Neural crest cell (in vitro differentiated cells): ENCODE measurements at places on chromosomes 16 and 17. TPM values are rescaled to one million over a fixed set of nuclear protein-coding genes. Genes with fewer than 3 reads are reported as not detected.

GRCh38 chr16:20740901-20741521 lies 607 bp downstream of the THUMPD1 start:
- H3K4me3 ChIP-seq: peak overlapping the region; percentile 99
- peak overlapping the region; percentile 96 for H3K27ac ChIP-seq
- H3K27me3 ChIP-seq: no peaks in the 10 kb centered on the region
- peaks cover 19% of the 10 kb centered on the region for H3K4me1 ChIP-seq
- H3K36me3 ChIP-seq: peaks cover 5% of the 10 kb centered on the region
- peak; percentile 74 for DNase-seq

DNA sequence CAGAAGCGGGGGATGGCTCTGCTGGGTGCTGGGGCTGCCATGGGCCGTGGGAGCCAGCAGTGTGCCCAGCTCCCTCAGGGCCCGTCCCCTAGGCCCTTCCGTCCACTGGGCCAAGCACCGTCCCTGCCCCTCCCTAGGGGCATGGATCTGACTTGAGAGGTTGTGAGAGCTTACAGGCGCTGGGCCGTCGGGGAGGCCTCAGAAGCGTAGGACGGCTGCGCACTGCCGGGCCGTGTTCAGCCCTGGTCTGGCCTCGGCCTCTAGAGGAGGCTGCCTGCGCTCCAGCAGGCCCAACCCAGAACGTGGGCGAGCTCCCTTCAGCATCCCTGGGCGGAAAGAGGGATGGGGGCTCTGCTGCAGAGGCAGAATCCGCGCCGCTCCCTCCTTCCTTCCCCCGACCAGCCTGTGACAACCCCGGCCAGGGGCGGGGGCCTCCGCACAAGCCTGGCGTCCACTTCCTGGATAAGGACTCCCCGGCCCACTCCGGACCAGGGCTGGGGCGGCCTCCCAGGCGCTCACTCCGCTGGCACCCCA lies 685 bp upstream of the MPG start:
- peaks cover 51% of the 10 kb centered on the region for H3K4me1 ChIP-seq
- peaks cover 3% of the 10 kb centered on the region for H3K27me3 ChIP-seq
- peak overlapping the region; percentile 86 for H3K4me3 ChIP-seq
- no peaks in the 10 kb centered on the region for H3K36me3 ChIP-seq

GRCh38 chr17:47279062-47279801 lies 25.6 kb downstream of the ITGB3 start:
- H3K27ac ChIP-seq: peak overlapping the region; percentile 97
- H3K4me3 ChIP-seq: peak overlapping the region; percentile 2
- H3K27me3 ChIP-seq: peaks cover 3% of the 10 kb centered on the region
- peaks cover 52% of the 10 kb centered on the region for H3K4me1 ChIP-seq

DNA sequence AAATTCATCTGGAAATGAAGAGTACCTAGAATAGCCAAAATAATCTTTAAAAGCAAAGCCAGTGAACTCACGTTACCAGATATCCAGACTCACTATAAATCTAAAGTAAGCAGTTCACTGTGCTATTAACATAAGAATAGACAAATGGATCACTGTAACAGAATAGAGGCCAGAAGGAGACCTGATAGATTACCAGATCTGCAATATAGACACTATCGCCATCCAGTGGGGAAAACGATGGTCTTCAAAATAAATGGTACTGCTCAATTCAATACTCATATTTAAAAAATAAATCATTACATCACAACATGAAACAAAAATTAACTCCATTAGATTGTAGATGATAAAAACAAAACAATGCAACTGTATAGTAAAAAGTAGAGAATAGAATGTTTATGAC lies 158.6 kb upstream of the CDH8 start:
- H3K36me3 ChIP-seq: no peaks in the 10 kb centered on the region
- no peak overlapping the region for H3K4me3 ChIP-seq
- H3K27ac ChIP-seq: no peak overlapping the region
- DNase-seq: no peak
- H3K4me1 ChIP-seq: no peaks in the 10 kb centered on the region
- H3K27me3 ChIP-seq: no peaks in the 10 kb centered on the region

DNA sequence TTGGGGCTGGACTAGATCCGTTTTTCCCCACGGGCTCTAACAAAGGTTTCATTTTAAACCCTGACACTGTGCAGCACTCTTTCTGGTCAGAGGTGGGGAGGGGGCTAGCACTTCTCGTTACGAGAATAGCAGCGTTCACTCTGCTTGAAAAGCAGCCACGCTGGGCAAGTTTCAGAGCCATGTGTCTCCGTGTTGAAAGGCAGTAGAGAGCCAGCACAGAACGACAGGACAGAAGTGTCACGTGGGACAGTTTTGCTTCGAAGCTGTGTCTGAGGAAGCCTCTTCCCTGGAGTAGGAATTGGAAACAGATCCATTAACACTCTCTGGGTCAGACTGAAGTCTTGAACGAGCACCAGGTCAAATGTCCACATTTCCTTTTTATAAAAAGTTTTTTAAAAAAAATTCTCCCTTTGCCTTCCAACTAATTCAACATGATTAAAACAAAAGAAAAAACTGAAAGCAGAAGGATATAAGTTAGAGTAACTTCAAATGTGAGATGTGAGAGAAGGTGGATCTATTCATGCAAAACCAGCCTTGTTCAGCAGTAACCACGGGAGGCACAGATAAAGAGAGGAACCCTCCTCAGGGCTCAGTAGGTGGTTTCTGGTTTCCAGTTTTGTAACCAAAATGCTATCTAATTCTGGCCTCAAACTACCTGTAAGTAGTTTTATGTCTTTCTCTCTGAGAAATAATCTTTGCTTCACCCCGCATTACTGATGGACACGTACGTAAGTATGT lies 65.0 kb downstream of the SMG6 start:
- H3K4me3 ChIP-seq: no peak overlapping the region
- peaks cover 9% of the 10 kb centered on the region for H3K36me3 ChIP-seq
- H3K4me1 ChIP-seq: peaks cover 13% of the 10 kb centered on the region
- no peak for DNase-seq
- H3K27me3 ChIP-seq: no peaks in the 10 kb centered on the region

SEPTIN12 gene
- total RNA-seq: 0.65 TPM in 1 of 2 replicates, not detected in the other

KRT34 gene
- total RNA-seq: not detected in 2 replicates

PLD6 gene
- 0.23 TPM in 1 of 2 replicates, not detected in the other for total RNA-seq

- peaks cover 7% of the 10 kb centered on the region for H3K36me3 ChIP-seq
- H3K4me1 ChIP-seq: no peaks in the 10 kb centered on the region
These were observed 92.0 kb upstream of the PLCG2 start for GRCh38 chr16:81687131-81687456.

- peaks cover 6% of the 10 kb centered on the region for H3K4me1 ChIP-seq
- no peaks in the 10 kb centered on the region for H3K36me3 ChIP-seq
- DNase-seq: no peak
These were observed 75.1 kb downstream of the SHISA9 start for GRCh38 chr16:12976496-12976895.

- H3K27me3 ChIP-seq: no peaks in the 10 kb centered on the region
- H3K36me3 ChIP-seq: no peaks in the 10 kb centered on the region
- no peak overlapping the region for H3K27ac ChIP-seq
These were observed 27.9 kb upstream of the KIF2B start for GRCh38 chr17:53794875-53795274.

DNA sequence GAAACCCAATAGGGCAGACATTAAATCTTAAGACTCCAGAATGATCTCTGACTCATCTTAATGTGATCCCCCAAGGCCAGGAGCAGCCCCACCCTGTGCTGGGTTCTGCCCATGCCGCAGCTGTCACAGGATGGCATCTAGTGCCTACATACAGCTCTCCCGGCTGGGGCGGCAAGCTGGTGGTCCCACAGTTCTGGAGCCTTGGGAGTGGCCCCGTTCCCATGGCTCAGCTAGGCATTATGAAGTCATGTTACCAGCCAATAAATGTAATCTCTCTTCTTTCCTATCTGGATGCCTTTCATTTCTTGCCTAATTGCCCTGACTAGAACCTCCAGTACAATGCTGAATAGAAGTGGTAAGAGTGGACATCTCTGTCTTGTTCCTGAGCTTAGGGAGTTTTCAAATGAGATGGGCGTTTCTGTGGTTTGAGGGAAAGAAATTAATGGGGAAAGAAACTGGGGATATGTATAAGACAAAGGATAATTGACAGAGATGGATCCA lies 95.7 kb upstream of the DNAH17 start:
- H3K4me1 ChIP-seq: peaks cover 9% of the 10 kb centered on the region
- no peaks in the 10 kb centered on the region for H3K36me3 ChIP-seq
- no peak overlapping the region for H3K27ac ChIP-seq
- DNase-seq: no peak
- H3K4me3 ChIP-seq: no peak overlapping the region

GRCh38 chr17:40025991-40026815 lies 11.0 kb downstream of the CSF3 start:
- H3K27me3 ChIP-seq: no peaks in the 10 kb centered on the region
- no peak overlapping the region for H3K27ac ChIP-seq
- DNase-seq: no peak
- H3K4me1 ChIP-seq: no peaks in the 10 kb centered on the region
- peaks cover 17% of the 10 kb centered on the region for H3K36me3 ChIP-seq
- H3K4me3 ChIP-seq: no peak overlapping the region

TMEM100 gene
- total RNA-seq: 0.23 and 0.54 TPM in 2 replicates

ZPBP2 gene
- total RNA-seq: not detected in 2 replicates

PRSS8 gene
- total RNA-seq: not detected in 2 replicates

CDK5R1 gene
- 33.6 and 34.1 TPM in 2 replicates for total RNA-seq

GRCh38 chr16:79509211-79509631 lies 91.3 kb downstream of the MAF start:
- peaks cover 10% of the 10 kb centered on the region for H3K4me1 ChIP-seq
- no peak for DNase-seq
- no peaks in the 10 kb centered on the region for H3K36me3 ChIP-seq
- H3K4me3 ChIP-seq: no peak overlapping the region
- H3K27me3 ChIP-seq: no peaks in the 10 kb centered on the region

DNA sequence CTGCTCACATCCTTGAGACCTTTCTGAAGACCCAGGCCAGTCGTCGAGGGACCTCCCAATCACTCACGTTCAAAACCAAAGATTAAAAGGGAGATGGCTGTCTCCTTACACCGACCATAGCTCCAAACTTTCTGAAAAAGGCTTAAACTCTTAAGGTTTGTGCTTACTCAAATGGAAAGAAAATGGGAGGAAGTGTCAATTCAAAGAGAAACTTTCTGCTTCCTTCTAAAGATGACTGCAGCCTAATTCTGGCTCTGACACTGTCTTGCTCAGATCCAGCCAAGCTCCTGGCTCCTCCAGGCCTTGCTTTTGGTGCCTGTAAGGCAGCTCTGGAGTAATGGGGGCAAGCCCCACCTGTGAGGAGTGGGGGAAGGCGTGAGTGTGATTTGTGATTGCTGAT lies 54.9 kb upstream of the WSB1 start:
- DNase-seq: no peak
- H3K4me3 ChIP-seq: no peak overlapping the region
- H3K4me1 ChIP-seq: no peaks in the 10 kb centered on the region
- H3K27ac ChIP-seq: no peak overlapping the region
- peaks cover under 1% of the 10 kb centered on the region for H3K27me3 ChIP-seq

- no peak overlapping the region for H3K27ac ChIP-seq
- no peak overlapping the region for H3K4me3 ChIP-seq
- H3K27me3 ChIP-seq: no peaks in the 10 kb centered on the region
- H3K4me1 ChIP-seq: peaks cover 69% of the 10 kb centered on the region
- peaks cover 13% of the 10 kb centered on the region for H3K36me3 ChIP-seq
These were observed 36.8 kb downstream of the MSI2 start for GRCh38 chr17:57293077-57293476.

DNA sequence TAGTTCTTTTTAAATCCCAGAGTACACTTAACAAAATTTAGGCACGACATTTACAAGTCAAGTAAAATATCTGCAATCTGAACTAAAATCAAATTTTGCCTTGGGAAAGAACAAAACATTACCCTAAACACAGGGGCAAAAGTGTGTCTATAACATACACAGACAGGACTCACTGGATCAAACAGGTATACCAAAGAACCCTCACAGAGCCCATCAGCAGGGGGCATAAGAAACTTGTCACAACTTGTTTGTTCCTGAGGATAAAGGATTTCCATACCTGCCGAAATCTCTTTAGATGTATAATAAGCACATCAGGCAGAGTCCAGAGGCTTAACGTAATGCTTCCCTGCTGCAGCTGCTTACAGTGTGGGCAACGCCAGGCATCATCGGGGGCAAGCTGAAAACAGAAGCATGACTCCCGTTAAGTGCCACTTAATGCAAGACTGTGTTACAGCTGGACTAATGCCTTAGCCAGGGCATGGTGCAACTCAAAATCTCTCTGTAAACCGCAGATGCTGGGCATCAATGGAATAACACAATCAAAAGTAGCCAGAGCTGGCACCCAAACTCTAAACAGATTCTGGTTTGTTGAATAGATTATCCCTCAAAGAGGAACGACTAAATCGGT lies 67.0 kb downstream of the USP31 start:
- no peaks in the 10 kb centered on the region for H3K4me1 ChIP-seq
- no peaks in the 10 kb centered on the region for H3K27me3 ChIP-seq
- DNase-seq: no peak
- H3K27ac ChIP-seq: no peak overlapping the region

GRCh38 chr17:19676896-19677295 lies 28.3 kb downstream of the ALDH3A2 start:
- DNase-seq: no peak
- H3K4me1 ChIP-seq: no peaks in the 10 kb centered on the region
- no peaks in the 10 kb centered on the region for H3K27me3 ChIP-seq
- H3K4me3 ChIP-seq: no peak overlapping the region
- H3K36me3 ChIP-seq: peaks cover 41% of the 10 kb centered on the region
- H3K27ac ChIP-seq: no peak overlapping the region

GRCh38 chr16:57795431-57795878 lies 6.8 kb downstream of the KIFC3 start:
- DNase-seq: no peak
- no peaks in the 10 kb centered on the region for H3K36me3 ChIP-seq
- H3K4me1 ChIP-seq: peaks cover 18% of the 10 kb centered on the region
